ENCODE measurements at places on chromosomes 5 and 9.

DNA sequence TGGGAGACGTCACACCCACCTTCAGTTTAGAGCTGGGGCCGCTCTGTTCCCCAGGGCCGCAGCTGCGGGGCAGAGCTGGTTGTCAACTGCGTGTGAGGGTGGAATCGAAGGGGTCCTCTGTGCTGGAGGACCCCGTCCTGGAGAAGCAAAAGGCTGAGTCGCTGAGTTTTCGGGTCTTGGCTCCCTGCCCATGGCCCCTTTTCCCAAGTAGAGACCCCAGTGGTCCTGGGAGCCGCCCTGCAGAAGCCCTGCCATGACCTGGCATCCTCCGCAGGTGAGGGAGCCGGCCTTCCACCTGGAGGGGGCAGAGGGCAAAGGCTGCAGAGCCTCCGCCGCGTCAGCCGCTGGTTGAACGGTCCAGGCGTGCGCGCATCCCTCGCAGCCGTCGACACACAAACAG lies 90.4 kb upstream of the COL5A1 start:
- DNase-seq: no peak

DNA sequence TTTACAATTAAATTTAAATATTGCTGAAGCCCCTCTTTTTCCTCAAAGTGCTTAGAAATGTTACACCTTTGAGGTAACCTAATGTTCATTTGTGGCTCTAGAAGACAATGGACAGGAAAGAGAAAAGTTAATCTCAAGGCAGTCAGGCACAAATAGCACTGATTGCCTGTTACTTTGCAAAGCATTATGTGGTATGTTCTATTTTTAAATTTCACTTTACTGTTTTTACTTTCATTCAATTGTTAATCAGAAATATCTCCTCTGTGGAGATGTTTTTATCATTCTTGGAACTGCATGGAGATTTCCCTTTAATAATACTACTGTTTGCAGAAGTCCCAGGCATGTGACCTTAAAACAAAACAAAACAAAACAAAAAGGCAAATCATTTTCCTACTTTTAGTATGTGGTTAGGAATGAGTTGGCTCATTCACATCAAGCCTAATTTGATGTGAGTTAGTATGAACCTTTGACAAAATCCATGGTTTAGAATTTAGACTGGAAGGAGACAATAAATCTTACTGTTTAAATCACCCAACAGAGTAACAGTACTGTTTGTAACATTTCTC lies 67.5 kb downstream of the CWC27 start:
- no peak for DNase-seq

GRCh38 chr9:27280860-27281259 lies 16.1 kb downstream of the EQTN start:
- DNase-seq: no peak

GRCh38 chr9:93378276-93378675 lies 73.2 kb upstream of the FAM120A start:
- no peak for DNase-seq

GRCh38 chr5:141031006-141031405 lies 20.2 kb upstream of the PCDHB1 start:
- no peak for DNase-seq

DNA sequence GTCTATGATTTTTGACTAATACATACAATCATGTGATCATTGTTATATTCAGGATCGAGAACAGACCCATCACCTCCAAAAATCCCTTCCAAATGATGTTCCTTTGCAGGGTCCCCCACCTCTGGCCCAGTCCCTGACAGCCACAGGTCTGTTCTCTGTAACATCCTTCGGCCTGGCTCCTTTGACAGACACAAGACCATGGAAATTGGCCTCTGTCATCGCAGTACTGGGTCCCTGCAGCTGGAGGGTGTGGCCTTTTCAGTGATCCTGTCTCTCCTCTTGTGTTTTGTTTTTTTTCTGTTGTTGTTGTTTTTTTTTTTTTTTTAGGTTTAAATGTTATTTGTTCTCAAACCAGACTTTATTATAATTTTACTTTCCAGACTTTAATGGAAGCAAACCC lies 27.4 kb upstream of the ANKRD33B start:
- no peak for DNase-seq

GRCh38 chr9:88535226-88536022 lies 446 bp downstream of the NXNL2 start:
- no peak for DNase-seq

GRCh38 chr5:52771343-52772039 lies 16.2 kb upstream of the ITGA1 start:
- DNase-seq: no peak

DNA sequence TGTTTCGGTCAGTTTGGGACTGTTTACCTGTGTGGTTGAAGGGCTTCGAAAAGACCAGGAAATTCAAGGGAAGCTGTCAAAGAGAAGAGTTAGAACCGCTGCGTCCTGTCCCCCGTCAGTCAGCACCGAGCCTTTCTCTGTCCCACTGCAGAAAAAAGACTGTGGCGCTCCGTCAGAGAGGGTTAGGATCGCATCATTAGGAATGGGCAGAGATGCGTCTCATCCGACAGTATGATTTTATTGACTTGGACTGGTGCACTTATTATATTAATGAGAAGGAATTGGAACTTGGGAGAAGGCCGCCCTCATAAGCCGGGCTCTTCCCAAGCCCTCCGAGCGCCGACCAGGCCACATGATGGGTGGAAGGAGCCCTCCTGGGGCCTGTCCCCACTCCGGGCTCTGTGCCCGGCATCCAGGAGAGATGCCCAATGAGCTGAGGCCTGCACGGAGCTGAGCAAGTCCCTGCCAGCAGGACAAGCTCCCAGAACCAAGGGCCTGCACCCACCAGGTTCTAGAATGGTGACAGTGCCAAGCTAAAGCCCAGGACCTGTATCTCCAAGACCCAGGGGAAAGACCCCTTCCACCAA lies 71.5 kb downstream of the NEK6 start:
- no peak for DNase-seq

- DNase-seq: no peak
Measured at GRCh38 chr5:28014779-28015178, 976.4 kb upstream of the CDH9 start.

Measured in astrocyte of the spinal cord (primary cell).